SJSA1 (cell line): ENCODE measurements at places on chromosomes 7 and 10.

GRCh38 chr10:73995035-73995358 lies 2.9 kb upstream of the VCL start:
- no peak for DNase-seq
- no peak overlapping the region for H3K27ac ChIP-seq
- H3K36me3 ChIP-seq: peaks cover 21% of the 10 kb centered on the region
- H3K4me1 ChIP-seq: no peaks in the 10 kb centered on the region; the same call in 1 of the 2 replicates
- no peak overlapping the region for H3K4me3 ChIP-seq

DNA sequence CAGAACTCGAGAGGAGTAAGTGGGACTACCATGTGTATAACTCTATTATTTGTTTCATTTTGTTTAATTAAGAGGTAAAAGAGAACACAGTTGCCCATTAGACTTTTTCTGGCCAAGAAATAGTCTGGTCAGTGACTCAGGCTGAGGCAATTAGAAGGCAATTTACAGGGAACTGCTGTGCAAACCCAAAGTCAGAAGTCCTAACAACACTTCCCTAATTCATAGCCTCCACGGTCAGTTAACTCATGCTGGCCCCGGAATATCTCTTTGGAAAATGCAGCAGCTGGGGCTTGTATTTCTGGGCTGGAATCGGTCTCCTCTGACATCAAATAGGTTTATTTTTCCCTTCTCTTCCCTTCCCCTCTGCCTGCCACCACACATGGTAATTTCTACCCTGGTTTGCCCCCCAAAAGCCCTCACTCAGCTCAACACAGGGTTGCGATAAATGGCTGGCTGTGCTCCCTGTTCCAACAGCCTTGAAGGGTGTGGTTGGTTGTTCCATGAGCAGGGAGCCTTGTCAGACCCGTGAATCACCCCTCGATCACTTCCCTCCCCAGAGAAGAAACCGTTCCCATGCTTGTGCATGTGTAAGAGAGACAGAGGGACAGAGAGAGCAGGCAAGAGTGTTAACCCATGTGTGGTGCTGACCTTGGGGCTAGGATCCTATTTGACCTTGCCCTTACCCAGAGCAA lies 5.3 kb downstream of the SH3PXD2A start:
- H3K27ac ChIP-seq: peak overlapping the region; percentile 22
- no peaks in the 10 kb centered on the region for H3K36me3 ChIP-seq
- H3K27me3 ChIP-seq: peaks cover 19% of the 10 kb centered on the region
- peaks cover 16% of the 10 kb centered on the region for H3K4me1 ChIP-seq
- H3K4me3 ChIP-seq: no peak overlapping the region
- no peak for DNase-seq

DNA sequence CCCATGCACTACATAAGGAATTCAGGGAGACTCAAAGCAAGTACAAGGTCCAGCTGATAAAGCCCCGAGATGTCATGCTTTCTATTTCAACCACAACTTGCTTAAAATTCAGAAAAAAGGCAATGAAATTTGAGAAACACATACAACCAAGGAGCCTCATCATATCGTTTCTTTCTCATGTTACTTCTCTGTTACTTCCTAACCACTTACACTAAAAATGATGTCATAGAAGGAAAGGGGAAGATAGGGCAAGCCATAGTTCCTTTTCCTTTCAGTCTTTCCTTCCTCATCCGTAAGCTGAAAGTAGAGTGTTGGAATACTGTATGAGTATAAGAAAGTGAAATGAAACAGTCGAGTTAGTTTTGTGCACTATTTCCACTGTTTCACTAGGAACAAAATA lies 27.9 kb upstream of the CDK14 start:
- H3K4me1 ChIP-seq: no peaks in the 10 kb centered on the region
- H3K27me3 ChIP-seq: 0 out of 2 replicates have a peak, but pooled peaks cover 3% of the 10 kb centered on the region
- H3K4me3 ChIP-seq: no peak overlapping the region
- no peaks in the 10 kb centered on the region for H3K36me3 ChIP-seq
- DNase-seq: no peak

GRCh38 chr7:100435401-100436304 lies 644 bp downstream of the PPP1R35 start:
- H3K27me3 ChIP-seq: no peaks in the 10 kb centered on the region
- peaks cover 57% of the 10 kb centered on the region for H3K36me3 ChIP-seq
- peak overlapping the region; percentile 94 for H3K4me3 ChIP-seq
- peaks cover 46% of the 10 kb centered on the region for H3K4me1 ChIP-seq

DNA sequence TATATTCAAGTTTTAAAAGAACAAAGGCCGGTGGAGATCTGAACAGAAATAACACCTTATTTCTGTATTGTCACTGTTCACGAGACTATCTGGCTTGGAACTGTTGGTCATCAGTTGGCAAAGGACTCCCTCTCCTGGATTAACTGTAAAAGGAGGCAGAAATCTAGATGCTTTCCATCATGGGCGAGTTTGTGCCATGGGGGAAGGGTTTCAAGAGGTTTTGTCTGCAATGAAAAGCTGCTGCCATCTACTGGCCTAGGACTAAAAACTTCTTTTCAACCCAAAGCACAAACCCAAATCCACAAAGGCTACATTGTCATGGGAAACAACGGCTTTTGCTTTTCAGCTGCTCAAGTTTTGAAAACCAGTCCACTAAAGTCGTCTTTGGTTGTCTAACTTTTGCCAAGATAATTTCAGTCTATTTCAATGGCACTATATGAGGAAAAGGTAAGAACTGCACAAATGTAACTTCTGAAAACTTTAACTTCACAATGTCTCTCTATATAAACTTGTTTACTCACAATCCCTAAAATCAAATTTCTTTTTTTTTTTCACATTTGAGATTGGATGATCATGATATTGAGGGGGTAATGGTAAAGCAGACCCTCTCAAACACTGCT lies 196.8 kb downstream of the SKAP2 start:
- H3K27ac ChIP-seq: no peak overlapping the region
- H3K4me3 ChIP-seq: no peak overlapping the region
- H3K27me3 ChIP-seq: peaks cover 6% of the 10 kb centered on the region; the same call in 1 of the 2 replicates
- no peaks in the 10 kb centered on the region for H3K4me1 ChIP-seq
- DNase-seq: peak; percentile 61
- no peaks in the 10 kb centered on the region for H3K36me3 ChIP-seq

- DNase-seq: no peak
- no peaks in the 10 kb centered on the region for H3K36me3 ChIP-seq
- no peaks in the 10 kb centered on the region for H3K27me3 ChIP-seq
- H3K4me3 ChIP-seq: no peak overlapping the region
Measured at GRCh38 chr7:135447748-135448147, 62.2 kb downstream of the CNOT4 start.

GRCh38 chr10:44948642-44949041 lies 11.0 kb upstream of the RASSF4 start:
- H3K36me3 ChIP-seq: peaks cover 4% of the 10 kb centered on the region; the same call in 1 of the 2 replicates
- H3K4me1 ChIP-seq: peaks cover 65% of the 10 kb centered on the region
- no peak overlapping the region for H3K4me3 ChIP-seq
- DNase-seq: no peak
- H3K27ac ChIP-seq: no peak overlapping the region

DNA sequence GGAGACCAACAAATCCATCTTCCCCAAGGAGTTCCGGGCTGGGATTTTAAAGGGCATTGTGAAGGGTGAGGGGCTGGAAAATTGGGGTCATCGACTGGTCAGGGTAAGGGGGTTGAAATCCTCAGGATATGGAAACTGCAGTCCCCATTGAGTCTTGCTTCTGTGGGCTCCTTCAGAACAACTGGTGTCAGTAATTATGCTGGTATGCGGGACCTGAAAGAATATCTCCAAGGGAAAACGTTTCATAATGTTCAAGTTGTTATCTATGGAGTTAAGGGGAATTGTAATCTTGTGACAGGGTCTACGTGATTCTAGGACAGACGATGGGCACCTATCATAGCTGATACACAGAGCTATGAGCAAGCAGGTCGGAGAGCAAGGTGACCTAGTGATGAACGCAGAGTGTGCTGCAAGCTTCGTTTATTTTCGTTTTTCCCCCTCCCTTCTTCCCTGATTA lies 494 bp upstream of the RHBDD2 start:
- peaks cover 15% of the 10 kb centered on the region for H3K4me1 ChIP-seq
- H3K36me3 ChIP-seq: peaks cover 41% of the 10 kb centered on the region
- peak overlapping the region; percentile 84 for H3K4me3 ChIP-seq
- DNase-seq: no peak

DNA sequence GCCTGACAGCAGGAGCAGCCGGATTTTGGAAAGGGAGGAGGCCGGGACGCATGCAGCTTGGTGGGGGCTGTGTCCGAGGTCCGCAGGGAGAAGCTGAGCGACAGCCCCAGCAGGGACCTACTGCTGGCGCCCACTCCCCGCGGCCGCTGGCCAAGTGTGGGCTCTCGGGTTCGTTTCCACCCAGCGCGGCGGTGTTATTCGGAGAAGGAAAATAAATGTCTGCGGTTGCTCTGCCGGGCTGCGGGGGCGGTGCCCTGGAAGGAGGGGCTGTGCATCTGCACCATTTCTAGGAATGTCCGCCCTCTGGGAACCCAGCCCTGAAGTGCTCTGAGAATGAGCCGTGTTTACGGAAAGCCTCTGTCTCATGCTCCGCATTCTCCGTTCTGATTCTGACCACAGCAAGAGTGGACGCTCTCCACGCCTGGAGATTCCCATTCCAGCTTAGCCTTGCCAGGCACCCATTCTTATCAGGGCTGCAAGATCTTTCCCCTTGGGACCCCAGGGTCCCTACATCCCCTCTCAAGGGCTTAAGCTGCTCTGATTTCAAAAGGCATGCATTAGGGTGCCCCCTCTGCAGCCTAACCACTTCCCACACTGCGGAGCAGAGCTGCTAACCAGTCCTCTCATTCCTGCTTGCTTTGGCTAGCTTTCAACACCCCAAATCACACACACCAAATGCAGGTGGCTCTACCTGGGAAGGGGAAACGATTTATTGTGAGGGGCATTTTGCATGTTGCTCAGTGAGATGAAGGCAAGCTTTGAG lies 256.6 kb upstream of the GLI3 start:
- H3K27me3 ChIP-seq: no peaks in the 10 kb centered on the region; the same call in 1 of the 2 replicates
- H3K4me1 ChIP-seq: peaks cover 21% of the 10 kb centered on the region
- H3K36me3 ChIP-seq: no peaks in the 10 kb centered on the region
- H3K27ac ChIP-seq: no peak overlapping the region

- no peaks in the 10 kb centered on the region for H3K4me1 ChIP-seq
- no peak overlapping the region for H3K4me3 ChIP-seq
- no peaks in the 10 kb centered on the region for H3K36me3 ChIP-seq
- H3K27ac ChIP-seq: no peak overlapping the region
- no peaks in the 10 kb centered on the region for H3K27me3 ChIP-seq
- no peak for DNase-seq
Measured at GRCh38 chr7:95905167-95905566, 132.8 kb downstream of the DYNC1I1 start.

- H3K27me3 ChIP-seq: no peaks in the 10 kb centered on the region
- no peak overlapping the region for H3K4me3 ChIP-seq
- H3K4me1 ChIP-seq: no peaks in the 10 kb centered on the region
- no peak for DNase-seq
- no peak overlapping the region for H3K27ac ChIP-seq
- H3K36me3 ChIP-seq: no peaks in the 10 kb centered on the region
Measured at GRCh38 chr7:85659364-85659763, 472.5 kb upstream of the SEMA3D start.

GRCh38 chr10:98170249-98171117 lies 36.0 kb downstream of the R3HCC1L start:
- peaks cover 20% of the 10 kb centered on the region for H3K36me3 ChIP-seq
- H3K27ac ChIP-seq: no peak overlapping the region
- H3K4me3 ChIP-seq: no peak overlapping the region
- H3K4me1 ChIP-seq: no peaks in the 10 kb centered on the region
- H3K27me3 ChIP-seq: no peaks in the 10 kb centered on the region
- no peak for DNase-seq

DNA sequence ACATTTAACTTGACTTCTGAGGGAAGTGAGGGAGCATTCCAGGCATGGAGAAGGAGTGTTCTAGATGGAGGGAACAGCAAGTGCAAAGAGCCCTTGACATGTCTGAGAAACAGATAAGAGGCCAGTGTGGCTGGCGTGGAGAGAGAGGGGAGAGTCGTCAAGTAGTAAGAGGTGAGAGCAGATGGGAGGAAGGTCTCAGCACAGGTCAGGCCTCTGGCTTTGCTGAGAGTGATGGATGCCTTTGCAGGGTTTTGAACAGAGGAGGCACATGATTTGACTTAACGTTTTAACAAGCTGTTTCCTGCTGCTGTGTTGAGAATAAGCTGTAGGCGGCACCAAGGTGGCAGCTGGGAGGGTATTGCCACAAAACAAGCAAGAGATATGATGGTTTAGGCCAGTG lies 97.2 kb downstream of the KAT6B start:
- H3K27me3 ChIP-seq: no peaks in the 10 kb centered on the region
- peaks cover 54% of the 10 kb centered on the region for H3K4me1 ChIP-seq
- no peaks in the 10 kb centered on the region for H3K36me3 ChIP-seq

- no peaks in the 10 kb centered on the region for H3K4me1 ChIP-seq
- no peak for DNase-seq
- H3K27me3 ChIP-seq: no peaks in the 10 kb centered on the region
Measured at GRCh38 chr7:139901901-139902300, 72.8 kb downstream of the TBXAS1 start.

GRCh38 chr10:792792-793100 lies 103.3 kb upstream of the DIP2C start:
- H3K4me1 ChIP-seq: peaks cover 21% of the 10 kb centered on the region
- H3K27me3 ChIP-seq: no peaks in the 10 kb centered on the region
- no peak overlapping the region for H3K27ac ChIP-seq
- peaks cover 8% of the 10 kb centered on the region for H3K36me3 ChIP-seq
- H3K4me3 ChIP-seq: no peak overlapping the region
- no peak for DNase-seq

DNA sequence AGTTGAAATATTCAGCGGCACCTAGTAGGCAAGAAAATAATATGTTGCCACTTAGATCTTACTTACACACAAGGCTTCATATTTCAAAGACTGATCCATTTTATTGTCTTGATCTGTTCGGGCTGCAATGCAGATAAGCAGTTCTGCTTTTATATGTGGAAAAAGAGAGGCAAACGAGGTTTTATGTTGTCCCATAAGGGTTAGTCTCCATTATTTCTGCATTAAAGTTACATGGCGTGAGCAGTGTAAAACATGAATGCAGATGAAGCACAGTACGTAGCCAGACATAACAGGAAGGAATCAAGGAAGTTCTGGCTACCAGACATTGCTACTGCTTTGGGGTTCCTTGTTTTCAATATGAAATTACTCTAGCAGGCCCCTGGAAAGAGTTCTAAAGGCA lies 224.8 kb downstream of the BBS9 start:
- H3K27me3 ChIP-seq: no peaks in the 10 kb centered on the region
- no peak overlapping the region for H3K27ac ChIP-seq
- H3K4me1 ChIP-seq: no peaks in the 10 kb centered on the region
- no peak overlapping the region for H3K4me3 ChIP-seq
- no peak for DNase-seq
- no peaks in the 10 kb centered on the region for H3K36me3 ChIP-seq

DNA sequence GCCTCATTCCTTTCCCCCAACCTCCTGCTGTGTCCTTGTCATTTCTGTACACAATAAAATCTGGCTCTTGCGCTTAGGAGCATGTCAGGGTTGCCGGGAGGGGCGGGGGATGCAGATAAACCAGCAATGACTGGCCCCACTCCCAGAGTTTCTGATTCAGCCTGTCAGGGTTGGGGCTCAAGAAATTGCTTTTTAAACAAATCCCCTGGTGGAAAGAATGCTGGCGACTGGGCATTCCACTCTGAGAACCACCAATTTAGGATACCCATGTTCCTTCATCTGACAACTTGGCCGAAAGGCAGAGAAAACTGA lies 376.4 kb downstream of the TCERG1L start:
- no peaks in the 10 kb centered on the region for H3K27me3 ChIP-seq
- no peak overlapping the region for H3K27ac ChIP-seq
- H3K4me3 ChIP-seq: no peak overlapping the region
- no peak for DNase-seq
